ENCODE measurements at places on chromosomes 3 and 15.

GRCh38 chr15:81157195-81157938, 23.3 kb downstream of the CFAP161 start:
- peak; percentile 45 for DNase-seq

DNA sequence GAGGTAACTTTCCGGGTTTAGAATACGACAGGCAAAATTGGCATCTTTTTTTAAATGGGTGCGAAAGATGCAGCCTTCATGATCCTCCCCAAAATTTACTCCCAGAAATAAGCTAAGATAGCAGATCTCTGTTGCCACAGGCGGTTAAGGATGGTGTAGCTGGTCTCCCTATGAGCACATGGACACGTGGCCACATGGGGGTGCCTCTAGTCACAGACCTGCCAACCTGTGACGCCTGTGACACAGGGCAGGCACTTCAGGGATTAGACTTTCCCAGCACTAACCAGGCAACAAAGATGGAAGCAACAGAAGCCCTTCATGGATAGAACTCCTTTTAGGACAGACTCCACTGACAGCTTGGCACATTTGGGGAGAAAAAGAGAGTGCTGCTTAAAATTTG, 320.3 kb downstream of the THSD4 start:
- no peak for DNase-seq

GRCh38 chr3:114363554-114364202, 69.8 kb downstream of the TIGIT start:
- peak; percentile 75 for DNase-seq

DNA sequence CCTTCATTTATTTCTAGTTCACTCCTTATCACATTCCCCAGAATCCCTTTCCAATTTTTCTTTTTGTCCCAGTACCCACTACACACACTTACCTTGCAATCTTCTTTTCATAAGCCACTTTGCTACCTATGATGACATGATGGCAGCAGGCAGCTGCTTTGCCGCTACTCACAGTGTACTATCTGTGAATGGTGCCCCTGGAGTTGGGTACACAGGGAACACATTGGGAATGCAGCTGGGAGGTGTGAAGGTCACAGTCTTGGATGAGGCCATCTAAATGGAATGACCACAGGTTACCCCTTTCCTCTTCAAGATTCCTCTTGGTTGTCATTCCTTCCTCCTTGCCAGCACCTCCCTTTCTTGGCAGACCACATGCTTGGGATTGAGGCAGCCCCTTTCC, 20.8 kb upstream of the TNIK start:
- no peak for DNase-seq

DNA sequence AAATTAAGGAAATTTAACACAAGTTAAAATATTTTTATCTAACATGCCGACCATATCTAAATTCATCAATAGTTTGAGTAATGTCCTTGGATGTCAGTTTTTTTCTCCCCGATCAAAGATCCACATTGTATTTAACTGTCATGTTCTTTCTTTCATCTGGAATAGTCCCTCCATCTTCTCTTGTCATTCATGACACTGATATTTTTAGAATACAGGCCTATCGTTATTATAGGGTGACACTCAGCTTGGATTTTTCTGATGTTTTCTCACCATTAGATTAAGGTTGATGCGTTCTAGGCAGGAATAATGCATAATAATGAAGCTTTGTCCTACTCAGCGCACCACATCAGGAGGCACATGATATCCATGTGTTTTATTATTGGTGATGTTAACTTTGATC, 13.2 kb upstream of the PYGO1 start:
- DNase-seq, result no peak

GRCh38 chr15:62756326-62756994, 286.1 kb upstream of the TPM1 start:
- no peak for DNase-seq

DNA sequence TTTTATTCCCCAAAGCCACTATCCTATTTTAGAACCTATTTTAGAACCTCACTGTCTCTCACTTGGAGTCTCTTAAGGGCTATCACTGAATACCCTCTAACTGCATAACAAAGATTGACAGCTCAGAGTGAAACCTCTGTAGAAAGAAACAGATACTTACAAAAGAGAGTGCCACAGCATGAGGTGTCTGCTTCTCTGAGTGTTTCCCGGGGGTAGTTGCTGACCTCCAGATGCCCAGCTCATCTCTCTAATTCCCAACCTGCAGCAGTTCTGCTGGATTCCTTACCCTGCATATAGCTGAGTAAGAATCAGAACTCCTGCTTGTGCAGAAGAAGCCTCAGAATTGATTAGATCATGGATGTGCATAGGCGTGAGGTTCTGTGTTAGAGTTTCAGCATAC, 34.5 kb downstream of the P3H2 start:
- DNase-seq, result no peak

GRCh38 chr15:87634361-87634760, 622.2 kb downstream of the NTRK3 start:
- DNase-seq, result no peak

DNA sequence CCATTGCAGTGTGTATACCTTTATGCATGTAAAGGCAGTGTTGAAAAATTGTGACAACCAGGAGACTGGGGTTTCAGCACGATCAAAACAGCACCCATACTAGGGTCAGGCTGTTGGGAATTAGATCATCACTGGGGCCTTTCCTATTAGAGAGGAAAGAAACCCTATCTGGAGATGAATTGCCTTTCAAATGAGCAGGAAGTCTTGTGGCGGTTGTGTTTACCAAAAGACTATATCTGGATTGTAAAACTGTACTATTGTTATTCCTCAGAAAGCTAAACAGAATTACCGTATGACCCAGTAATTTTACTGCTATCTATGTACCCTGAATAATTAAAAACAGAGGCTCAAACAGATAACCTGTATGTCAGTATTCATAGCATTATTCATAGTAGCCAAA, 10.1 kb downstream of the UBE2E1 start:
- no peak for DNase-seq

DNA sequence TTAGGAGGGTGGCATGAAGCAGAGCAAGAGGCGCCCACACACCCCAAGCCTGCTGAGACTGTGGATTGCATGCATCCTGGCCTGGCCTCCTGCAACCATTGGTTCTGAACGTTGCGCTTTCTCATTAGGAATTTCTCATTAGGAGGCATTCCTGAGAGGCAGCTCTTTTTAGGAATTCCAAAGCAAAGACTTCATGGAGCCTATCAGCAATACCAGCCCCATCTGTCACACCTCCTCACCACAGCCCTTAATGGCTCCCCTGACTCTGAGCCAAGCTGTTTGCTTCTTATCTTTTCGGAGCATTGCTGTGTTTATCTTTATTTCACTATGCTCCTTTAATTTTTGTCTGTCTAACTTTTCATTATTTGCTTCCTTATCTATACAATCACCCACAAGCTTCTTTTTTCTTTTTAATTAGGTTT, 226.9 kb downstream of the CACNA2D3 start:
- DNase-seq, result no peak
